ENCODE measurements at places on chromosomes 3 and 15.

DNA sequence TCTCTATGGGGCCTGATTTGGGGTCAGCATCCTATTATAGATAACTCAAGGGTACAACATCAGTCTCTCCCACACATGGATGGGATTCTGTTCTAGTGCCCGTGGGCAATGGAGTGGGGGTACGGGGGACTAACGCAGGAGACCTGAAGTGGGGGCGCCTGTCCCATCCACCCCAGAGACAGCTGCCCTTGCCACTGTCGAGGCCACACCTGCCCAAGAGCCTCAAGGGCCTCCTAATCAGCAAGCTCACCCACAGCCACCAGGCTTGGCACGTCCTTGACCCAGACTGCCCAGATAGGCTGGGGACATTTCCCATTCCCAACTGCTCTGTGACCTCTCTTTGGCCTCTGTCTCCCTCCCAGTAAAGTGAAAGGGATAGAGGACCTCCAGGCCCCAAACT is 8.5 kb upstream of the ISLR2 start:
- no peak for DNase-seq

DNA sequence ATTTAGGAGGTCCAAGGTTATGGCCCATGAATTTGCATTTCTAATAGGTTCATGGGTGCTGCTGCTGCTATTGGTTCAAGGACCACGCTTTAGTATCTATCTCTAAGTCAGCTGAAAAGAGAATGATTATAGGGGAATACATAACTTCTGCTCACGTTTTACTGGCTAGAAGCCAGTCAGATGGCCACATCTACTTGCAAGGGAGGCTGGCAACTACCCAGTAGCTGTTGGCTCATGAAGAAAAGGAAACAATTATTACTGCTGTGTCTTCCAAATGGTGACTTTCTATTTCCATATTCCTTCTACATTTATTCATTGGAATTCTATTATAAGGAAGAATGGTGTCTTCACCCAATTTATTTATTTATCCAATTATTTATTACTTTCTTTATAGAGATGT is 54.2 kb downstream of the SLC25A36 start:
- DNase-seq, result no peak

DNA sequence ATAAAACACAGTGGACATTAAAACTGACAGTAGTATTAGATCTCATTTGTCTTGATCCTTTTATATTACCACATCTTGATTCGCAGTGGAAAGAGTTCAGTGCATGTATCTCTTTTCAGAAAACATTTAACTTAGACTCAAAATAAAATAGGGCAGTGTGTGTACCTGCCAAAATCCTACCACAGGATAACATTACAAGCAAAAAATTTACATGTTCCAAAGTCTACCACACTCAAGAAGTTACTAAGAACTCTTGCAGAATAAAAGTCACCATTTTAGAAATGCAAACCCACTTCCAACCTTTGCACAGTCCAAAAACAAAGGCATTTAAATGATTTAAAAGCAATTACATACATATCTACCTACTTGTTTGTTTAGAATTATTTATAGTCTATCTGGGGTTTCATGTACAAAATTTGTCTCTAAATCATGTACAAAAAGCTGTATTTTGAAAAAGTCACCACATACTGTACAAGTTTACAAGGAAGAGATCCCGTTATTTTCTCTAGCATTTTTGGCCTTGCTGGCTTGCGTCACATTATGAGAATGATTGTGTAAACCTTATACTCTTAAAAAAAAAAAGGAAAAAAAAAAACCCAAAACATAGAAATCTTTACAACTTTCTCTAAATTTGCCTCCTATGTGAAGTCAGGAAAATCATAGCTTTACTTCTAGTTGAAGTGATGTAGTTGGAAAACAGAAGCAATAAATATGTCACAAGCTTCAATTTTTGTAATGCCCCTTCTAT is 153.8 kb downstream of the ADAM10 start:
- DNase-seq, result no peak

- no peak for DNase-seq
Observed at GRCh38 chr3:54641226-54642014, 286.4 kb downstream of the LRTM1 start.

DNA sequence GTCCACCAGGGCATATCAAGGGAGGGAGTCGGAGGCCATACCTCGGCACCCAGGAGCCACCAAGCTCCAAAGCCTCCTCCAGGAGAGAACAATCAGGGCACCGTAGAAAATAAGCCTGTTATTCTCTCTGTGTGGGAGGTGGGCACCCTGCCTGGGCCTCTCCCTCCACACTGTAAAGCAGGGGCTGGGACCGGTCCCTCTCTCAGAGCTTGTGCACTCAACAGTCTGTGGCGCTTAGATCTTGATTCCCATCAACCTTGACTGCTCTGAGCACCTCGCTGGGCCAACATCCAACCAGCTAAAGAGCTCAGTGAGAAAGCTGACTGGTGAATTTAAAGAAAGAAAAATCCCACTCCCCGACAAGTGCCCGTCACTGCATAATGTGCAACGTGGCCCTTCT is 53.0 kb downstream of the PCSK6 start:
- no peak for DNase-seq

GRCh38 chr3:150127011-150127490 is 156.4 kb upstream of the PFN2 start:
- DNase-seq, result no peak

GRCh38 chr3:161915418-161915750 is 418.8 kb downstream of the OTOL1 start:
- DNase-seq, result no peak

GRCh38 chr3:185081521-185081920 is 71.3 kb downstream of the C3orf70 start:
- no peak for DNase-seq

DNA sequence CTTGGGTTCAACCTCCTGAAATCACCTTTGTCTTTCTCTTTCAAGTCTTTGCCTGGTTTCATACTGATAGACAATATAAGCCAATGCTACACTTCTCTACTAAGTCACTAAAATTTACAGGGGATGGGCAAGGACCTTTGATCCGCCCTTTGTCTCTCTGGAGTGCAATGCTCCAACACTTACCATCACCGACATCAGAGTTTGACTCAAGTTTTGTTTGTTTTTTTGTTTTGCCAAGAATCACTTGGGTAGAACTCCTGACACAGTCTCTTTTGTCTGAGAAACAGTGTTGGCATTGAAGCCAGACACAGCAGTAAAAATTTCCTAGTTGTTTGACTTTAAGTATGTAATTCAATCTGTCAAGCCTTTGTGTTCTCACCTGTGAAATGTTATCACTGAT is 29.3 kb downstream of the NFKBIZ start:
- DNase-seq, result no peak

DNA sequence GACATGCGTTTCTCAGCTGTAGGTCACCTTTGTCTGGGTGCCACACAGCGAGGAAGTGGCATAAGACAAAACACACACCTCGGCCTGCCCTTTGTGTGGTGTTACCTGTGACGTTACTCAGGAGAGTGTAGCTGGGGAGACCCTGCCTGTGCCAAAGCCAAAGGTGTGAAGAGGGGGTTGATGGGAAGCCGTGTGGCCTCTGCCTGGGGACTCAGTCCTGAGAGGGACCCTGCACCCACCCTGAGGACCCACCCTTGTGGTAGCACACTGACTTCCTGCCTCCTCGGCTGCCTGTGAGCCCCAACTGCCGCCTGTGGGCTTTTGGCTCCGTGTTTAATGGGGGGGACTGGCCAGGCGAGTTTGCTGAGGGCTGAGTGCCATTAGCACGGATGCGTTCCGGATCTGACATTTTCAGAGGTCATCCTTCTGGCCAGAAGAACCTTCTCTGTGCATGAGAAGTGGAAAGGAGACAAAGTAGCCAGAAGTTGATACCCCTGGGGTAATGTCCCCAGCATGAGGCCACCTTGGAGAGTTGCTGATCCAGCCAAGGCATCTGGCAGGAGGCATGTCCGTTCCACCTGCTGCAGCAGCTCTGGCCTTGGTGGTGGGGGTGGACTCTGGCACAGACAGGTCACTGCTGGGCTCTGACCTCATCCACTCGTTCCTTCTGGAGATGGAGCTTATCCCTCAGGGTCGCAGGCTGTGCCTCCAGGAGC is 51.8 kb upstream of the FURIN start:
- no peak for DNase-seq

- DNase-seq, result no peak
Observed at GRCh38 chr3:46497556-46498265, at the start of gene RTP3. TSS of gene RTP3 (plus strand) at chr3:46497976. CDS start at chr3:46498063, 87 bp downstream.

- DNase-seq, result no peak
Observed at GRCh38 chr3:46068501-46068900, 41.2 kb upstream of the XCR1 start.

GRCh38 chr3:58485801-58486435 is 6.0 kb upstream of the KCTD6 start:
- no peak for DNase-seq

DNA sequence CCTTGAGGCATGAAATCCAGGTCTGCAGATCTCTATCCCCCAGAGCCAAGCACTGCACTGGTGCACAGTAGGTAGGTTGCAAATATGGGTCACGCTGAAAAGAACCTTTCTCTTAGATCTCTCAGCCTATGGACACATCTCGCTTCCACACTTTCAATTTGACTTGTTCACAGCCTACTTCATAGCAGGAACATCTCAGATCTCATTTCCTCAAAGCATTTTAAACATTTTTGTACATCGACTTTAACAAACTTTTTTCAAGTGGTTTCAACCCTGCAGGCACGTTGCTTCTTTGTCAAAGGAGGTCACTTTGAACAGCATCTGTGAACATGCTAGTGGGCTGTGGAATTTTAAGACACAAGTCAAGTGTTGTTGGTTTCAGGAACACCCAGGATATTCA is 76.0 kb downstream of the SLC12A8 start:
- DNase-seq, result no peak

GRCh38 chr3:52827441-52827840 is 3.0 kb downstream of the ITIH4 start:
- no peak for DNase-seq

- peak; percentile 28 for DNase-seq
Observed at GRCh38 chr3:42683875-42684598, 1.3 kb upstream of the KLHL40 start.

- DNase-seq, result no peak
Observed at GRCh38 chr3:156418428-156418827, 136.5 kb downstream of the SSR3 start.

- no peak for DNase-seq
Observed at GRCh38 chr3:114627770-114628169, 333.9 kb downstream of the TIGIT start.

GRCh38 chr15:70528270-70528706 is 235.1 kb downstream of the UACA start:
- DNase-seq, result no peak

DNA sequence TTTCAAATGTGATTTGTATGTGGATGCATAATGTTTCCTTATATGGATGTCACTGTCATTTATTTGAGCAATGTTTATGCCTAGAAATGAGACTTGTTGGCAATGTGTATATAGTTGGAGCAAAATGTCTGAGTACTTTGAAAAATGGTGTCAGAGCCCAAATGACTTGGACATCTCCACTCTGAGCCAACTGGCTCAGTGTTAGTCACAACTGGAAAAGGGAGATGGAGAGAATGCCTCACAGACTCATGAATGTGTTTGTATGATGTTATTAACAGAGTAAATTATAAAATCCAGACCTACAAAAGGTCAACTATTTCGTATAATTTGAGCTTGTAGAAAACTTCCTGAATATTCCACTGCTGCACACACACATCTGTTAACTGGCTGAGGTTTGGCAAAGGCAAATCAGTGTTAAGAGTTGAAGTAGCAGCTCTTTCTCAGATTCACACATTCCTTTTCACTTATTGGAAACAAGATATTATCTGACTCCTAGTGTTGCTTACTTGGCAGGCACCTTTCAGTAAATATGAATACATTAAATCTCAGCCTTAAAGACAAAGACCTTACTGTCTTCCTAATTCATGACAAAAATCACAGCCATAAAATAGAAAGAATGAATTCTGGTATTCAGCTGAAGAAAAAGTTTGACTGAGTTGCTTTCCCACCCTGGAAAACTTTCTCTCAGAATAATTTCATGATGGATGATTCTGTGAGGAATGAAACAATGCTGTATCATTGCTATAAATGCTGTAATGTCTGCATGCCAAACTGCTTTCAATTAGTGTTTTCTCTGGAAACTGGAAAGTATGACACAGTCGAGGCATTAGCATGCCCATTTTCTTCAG is 27.0 kb downstream of the ADIPOQ start:
- DNase-seq, result no peak

DNA sequence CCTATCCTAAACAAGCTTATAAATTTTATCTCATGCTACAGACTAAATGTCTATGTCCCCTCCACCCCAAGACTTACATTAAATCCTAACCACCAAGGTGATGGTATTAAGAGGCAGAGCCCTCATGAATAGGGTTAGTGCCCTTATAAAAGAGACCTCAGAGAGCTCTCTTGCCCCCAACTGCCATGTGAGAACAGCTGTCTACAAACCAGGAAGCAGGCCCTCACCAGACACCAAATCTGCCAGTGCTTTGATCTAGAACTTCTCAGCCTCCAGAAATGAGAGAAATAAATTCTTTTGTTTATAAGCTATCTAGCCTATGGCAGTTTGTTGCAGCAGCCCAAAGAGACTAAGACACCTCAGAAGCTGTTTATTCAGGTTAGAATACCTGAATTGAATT is 58.5 kb downstream of the TP53BP1 start:
- no peak for DNase-seq

- no peak for DNase-seq
Observed at GRCh38 chr3:175227126-175227525, 368.0 kb downstream of the NAALADL2 start.

- no peak for DNase-seq
Observed at GRCh38 chr3:183208800-183209199, 44.3 kb upstream of the B3GNT5 start.
